ENCODE measurements at places on chromosomes 3 and 15.
A peak's percentile ranks its signal among the peaks of the same experiment; 100 is the strongest.

- DNase-seq, result no peak
Observed at GRCh38 chr15:83844742-83845141, 190.8 kb downstream of the ADAMTSL3 start.

DNA sequence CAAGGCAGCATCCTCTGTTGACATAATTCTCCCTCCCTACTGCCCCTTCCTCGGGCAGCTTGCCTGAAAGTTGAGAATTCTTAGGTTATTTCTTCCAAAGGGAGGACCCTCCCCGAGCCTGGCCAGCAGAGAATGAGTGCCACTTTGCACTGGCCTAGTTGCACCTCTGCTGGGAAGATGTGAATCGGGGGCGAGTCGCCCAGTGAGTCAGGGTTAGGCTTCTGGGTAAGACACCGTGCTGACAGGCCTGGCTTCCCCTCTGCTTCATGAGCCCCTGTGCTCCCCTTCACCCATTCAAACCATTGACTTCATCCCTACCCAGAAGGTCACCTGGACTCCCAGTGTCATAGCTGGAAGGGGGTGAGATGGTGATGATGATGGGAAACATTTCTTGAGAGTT lies 82.3 kb downstream of the AAGAB start:
- no peak for DNase-seq

DNA sequence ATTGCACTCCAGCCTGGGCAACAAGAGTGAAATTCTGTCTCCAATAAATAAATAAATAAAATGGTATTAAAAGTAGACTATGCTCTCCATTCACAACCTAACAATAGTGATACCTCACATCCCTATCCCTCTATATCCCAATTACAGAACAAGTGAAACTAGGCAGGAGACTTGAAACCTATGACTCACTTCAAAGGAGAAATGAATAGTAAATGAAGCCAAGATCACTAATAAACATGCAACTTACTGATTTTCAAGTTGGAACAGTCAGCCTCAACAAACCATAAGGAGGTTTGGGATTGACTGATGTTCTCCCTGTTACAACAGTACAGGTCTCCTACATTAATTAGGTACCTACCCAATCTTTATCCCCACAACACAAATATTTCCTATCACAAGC lies 103.4 kb downstream of the GSK3B start:
- no peak for DNase-seq

- no peak for DNase-seq
Observed at GRCh38 chr15:44715142-44715796, 4.0 kb downstream of the B2M start.

DNA sequence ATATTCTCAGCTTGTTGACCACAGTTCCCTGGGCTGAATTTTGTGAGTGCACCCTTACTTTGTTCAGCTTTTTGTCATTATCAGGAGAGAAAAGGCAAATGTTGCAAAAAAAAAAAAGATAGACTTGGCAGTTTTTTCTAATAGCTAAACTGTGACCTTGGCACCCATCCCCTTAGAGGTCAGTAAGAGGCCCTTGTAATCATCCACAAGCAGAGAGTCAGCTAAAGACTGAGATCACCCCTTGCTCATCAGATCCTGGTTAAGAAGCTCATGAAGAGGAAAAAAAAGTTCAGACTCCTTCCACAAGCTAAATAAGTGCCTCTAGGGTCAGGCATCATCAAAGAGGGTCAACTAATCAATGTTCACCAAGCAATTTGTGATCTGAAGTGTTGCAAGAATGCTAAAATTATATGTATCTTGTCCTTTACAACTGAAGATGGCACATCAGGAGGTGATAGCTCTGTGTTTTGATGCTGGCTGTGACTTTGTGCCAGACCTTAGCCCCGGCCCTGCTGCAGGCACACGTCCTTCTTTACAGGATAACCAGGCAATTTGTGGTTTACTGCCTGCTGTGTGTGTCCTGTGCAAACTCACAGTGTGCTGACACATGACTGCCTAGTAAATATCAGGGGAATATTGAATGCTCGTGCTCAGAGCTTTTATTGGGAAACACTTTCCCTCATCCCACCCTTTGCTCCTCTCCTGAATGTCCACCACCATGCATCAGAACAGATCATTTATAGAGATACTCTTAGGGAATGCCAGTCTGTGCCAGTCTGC lies 262.9 kb downstream of the IL5RA start:
- DNase-seq, result no peak

- DNase-seq, result no peak
Observed at GRCh38 chr3:161657786-161658185, 161.2 kb downstream of the OTOL1 start.

DNA sequence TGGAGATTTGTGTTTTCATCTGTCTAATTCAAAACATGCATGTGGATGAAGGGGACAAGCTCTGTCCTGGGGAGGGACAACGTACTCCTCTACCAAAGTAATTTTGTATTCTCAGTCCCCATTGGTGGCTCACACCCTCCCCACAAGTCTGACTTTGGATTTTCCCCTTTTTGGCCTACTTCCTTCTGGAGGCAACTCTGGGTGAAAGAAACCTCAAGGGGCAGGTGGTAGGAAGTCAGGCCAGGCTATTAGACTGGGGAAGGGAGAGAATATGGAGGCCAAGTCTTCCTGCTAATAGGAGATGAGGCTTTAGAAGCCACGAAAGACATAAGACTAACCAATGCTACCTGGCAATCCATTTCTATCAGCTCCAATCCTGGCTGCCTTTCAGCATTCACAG lies 124.9 kb upstream of the RASGRP1 start:
- no peak for DNase-seq

DNA sequence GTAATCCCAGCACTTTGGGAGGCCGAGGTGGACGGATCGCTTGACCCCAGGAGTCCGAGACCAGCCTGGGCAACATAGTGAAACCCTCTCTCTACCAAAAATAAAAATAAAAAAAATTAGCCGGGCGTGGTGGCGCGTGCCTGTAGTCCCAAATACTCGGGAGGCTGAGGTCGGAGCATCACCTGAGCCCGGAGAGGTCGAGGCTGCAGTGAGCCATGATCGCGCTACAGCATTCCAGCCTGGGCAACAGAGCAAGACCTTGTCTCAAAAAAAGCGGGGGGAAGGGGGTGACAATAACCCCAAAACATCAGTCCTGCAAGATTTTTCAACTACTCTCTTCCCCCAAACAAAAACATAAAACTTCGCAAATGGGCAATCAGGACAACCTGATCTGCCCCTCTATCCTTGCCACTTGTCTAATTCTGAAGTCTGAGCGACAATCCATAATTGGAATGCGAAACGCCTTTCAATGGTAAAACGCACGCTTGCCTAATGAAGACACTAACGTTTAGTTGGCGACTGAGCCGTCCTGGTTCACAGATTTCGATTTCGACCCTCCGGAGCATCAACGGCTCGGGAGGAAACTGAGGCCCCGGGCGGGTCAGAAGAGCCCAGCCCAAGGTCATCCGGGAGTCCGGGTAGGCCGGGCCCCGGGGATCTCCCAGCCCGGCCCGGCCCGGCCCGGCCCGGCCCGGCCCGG lies 868 bp downstream of the BTBD1 start:
- no peak for DNase-seq

- DNase-seq, result no peak
Observed at GRCh38 chr3:187049462-187050101, 89.7 kb downstream of the RPL39L start.

- no peak for DNase-seq
Observed at GRCh38 chr15:68265674-68266073, 11.9 kb upstream of the FEM1B start.

GRCh38 chr3:186653984-186654383 lies 11.8 kb upstream of the HRG start:
- DNase-seq, result no peak

GRCh38 chr15:69595009-69595791 lies 142.6 kb downstream of the RPLP1 start:
- no peak for DNase-seq

DNA sequence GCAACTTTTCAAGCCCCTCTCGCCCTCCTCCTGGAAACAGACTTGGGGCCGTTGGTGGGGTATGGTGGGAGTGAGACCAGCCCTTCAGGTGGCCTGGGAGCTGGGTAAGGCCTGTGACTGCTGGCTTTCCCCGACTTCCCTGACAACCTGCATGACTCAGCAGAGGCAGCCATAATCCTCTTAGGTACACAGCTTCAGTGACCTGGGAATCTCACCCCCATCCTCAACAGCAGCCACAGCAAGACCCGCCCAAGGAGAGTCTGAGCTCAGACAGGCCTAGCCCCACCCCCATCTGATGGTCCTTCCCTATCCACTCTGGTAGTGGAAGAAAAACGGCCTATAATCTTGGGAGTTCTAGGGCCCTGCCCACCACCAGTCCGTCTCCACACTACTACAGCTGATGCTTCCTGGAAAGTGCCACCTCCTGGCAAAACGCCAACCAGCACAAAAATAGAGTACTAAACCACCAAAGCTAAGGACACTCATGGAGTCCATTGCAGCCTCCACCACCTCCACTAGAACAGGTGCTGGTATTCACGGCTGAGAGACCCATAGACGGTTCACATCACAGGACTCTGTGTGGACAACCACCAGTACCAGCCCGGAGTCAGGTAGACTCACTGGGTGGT lies 13.1 kb upstream of the SLC27A2 start:
- DNase-seq, result no peak

DNA sequence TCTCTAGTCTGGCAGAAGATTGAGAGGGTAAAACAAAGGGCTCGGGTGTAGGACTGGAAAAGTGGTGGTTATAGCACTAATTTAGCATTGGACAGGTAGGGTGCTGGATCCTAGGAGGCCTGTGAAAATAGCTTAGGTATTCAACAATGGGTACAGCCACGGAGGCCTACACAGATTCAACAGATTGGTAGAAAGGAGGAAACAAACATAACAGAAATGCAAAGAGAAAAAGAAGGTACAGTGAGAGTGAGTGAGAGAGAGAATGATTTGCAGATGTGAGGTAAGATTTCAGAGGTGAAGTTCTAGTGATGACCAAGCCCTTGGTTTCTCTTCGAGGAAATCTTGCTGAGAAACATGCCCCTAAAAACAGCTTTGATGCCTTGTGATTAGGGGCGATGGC lies 37.9 kb downstream of the ADIPOQ start:
- no peak for DNase-seq

DNA sequence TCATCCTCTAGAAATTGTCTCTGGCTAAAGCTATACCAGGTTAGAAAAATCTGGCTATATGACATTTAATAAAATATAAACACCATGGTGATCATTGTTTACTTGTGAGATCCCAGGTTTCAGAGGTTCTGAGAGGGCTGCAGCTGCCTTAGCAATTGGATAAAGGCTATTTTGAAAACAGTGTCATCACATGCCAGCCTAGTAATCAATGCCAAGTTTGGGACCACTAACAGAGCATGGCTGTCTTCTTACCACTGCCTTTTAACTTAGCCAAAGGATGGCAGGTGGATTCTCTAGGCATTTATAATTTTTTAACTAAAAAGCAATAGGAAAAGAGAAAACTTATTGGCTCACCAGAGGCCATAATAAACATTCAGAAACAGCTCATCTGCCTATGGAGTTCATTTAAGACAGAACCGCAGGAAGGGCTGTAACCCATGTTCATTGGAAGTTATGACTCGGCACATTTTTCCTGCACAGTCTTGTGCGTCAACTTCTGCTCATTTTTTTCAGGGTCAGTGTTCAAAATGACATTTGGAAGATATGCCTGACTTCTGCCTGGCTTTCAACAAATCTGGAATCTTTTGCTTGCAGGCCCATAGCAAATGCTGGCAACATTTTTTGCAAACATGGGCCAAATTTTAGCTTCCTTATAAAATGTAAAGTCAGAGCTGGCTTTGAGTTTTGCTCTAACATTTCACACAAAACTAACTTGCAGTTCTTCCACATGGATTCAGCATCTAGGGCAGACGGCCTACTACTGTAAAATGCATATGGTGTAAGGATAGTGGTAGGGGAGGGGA lies 476.0 kb upstream of the TBL1XR1 start:
- DNase-seq, result no peak

GRCh38 chr15:42954291-42954690 lies 33.7 kb upstream of the TTBK2 start:
- no peak for DNase-seq

DNA sequence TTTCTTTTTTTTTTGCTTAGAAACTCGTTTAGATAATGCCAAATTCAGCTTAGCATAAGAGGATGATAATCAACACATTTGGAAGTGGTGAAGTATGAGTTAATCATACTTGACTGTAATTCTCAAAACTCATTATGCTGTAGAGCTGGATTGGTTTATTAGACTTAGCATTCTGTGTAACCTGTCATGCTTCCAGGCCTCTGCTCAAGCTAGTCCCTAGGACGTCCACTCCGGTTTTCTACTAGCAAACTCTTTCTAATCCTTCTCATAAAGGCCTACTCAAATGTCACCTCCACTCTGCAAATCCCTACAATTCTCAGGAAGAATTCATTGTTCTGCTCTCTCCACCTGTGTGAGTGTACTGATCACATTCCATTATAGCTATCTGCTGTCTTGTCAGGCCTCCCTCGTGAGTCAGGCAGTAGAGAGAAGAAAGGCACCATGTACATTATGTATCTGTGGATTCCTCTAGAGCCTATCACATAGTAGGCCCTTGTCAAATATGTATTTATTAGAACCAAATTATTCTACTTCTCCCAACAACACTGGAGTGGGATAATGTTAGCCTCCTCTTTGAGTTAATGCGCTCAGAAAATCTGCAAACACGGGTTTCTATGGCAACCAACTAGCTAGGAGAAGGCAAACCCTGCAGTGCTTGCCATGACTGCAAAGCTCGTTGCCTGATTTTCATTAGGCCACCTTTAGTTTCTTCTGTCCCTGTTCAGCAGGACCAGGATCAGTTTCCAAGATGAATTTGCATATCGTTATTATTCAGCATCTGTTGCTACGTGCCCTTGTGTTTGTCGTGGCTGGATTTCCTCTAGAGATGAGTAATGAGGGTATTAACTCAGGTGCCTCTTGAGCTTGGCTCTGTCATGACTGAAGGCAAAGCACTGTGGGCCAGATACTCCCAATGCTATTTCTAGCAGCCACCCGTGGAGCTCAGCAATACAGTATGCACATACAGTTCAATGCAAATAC lies 30.7 kb downstream of the ATP13A5 start:
- peak; percentile 57 for DNase-seq

DNA sequence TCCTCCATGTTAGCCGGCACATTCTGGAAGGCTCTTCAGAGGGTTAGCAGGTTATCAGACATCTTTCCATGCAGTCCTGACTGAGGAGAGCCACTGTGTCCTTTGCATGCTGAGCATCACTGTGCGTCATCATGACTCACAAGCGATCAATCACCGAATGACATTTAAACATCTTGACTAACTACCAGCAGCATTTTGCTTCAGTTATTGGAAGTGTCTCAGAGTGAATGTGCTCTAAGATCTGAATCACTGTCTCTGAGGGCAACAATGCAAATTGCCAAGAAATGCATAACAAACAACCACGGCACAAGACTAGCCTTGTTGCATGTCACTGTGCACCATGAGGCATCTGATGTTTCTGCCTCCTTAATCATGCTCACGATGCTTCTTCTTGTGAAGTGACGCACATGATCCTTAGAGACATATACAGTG lies 18.3 kb upstream of the ATP8B4 start:
- DNase-seq, result no peak

DNA sequence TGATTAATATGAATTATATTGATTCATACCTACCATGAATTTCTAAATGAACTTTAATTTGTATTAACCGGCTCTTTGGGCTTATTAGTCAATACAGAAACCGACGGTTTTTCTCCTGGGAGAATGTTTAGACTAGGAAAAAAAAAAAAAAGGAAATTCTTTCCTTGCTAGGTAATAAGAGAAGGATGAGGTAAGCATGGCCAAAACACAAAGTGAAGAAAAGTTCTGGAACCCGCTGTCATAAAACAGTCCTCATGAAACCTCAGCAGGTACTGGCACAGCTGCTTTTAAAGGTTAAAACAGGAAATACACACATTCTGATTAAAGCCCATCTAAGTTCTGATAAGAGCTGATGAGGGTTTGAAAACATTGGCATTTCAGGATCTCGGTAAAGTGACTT lies 30.8 kb upstream of the PSTPIP1 start:
- no peak for DNase-seq

- no peak for DNase-seq
Observed at GRCh38 chr3:115855911-115856310, 232.6 kb downstream of the GAP43 start.

All from NCI-H2081 treated with DMSO at 0.1 percent for 48 hours (cell line).